PC-9 (cell line): ENCODE measurements at places on chromosomes 16 and 17. TPM values are rescaled to one million over a fixed set of nuclear protein-coding genes. Genes with fewer than 3 reads are reported as not detected.

Gene EVPLL
- 3.7 and 5.7 TPM in 2 replicates for total RNA-seq

Gene SLC52A1
- 0.28 and 0.48 TPM in 2 replicates for total RNA-seq

Gene KRTAP2-1
- total RNA-seq = not detected in 2 replicates

Gene SYT17
- total RNA-seq = 36.6 and 45.2 TPM in 2 replicates

Gene WFIKKN1
- total RNA-seq = 6.9 and 9.2 TPM in 2 replicates

Gene SGCA
- total RNA-seq = not detected in 2 replicates

Gene ZFPM1
- total RNA-seq = 19.7 and 20.0 TPM in 2 replicates

Gene TEX14
- 0.28 and 0.55 TPM in 2 replicates for total RNA-seq

Gene RBFOX1
- total RNA-seq = not detected in 2 replicates

Gene HYDIN
- total RNA-seq = 25.9 and 31.0 TPM in 2 replicates

Gene SPATA32
- 0.35 and 0.48 TPM in 2 replicates for total RNA-seq

Gene ZNF18
- total RNA-seq = 6.3 and 7.0 TPM in 2 replicates

Gene NMT1
- 103 and 132 TPM in 2 replicates for total RNA-seq

Gene TANGO6
- 4.7 and 5.8 TPM in 2 replicates for total RNA-seq

Gene SNTB2
- 30.3 and 33.8 TPM in 2 replicates for total RNA-seq

Gene TP53TG3B
- not detected in 2 replicates for total RNA-seq

Gene RHBDF1
- 51.4 and 62.9 TPM in 2 replicates for total RNA-seq

Gene RUNDC3A
- not detected in 2 replicates for total RNA-seq

Gene KCNG4
- not detected in 2 replicates for total RNA-seq

Gene IGF2BP1
- 56.5 and 57.4 TPM in 2 replicates for total RNA-seq

Gene PLLP
- total RNA-seq = 1.8 and 2.8 TPM in 2 replicates

Gene NPIPB13
- 24.6 and 30.6 TPM in 2 replicates for total RNA-seq

Gene HBM
- total RNA-seq = not detected in 2 replicates

Gene NACA2
- total RNA-seq = not detected in 2 replicates

Gene IRX3
- total RNA-seq = 13.1 and 16.0 TPM in 2 replicates

Gene ERCC4
- 13.5 and 17.4 TPM in 2 replicates for total RNA-seq

Gene SSTR5
- not detected in 2 replicates for total RNA-seq

Gene DUS1L
- 138 and 175 TPM in 2 replicates for total RNA-seq

Gene AHSP
- total RNA-seq = not detected in 2 replicates

Gene SMIM36
- total RNA-seq = not detected in 2 replicates

Gene ASPA
- total RNA-seq = not detected in 2 replicates

Gene ACSM2A
- total RNA-seq = not detected in 2 replicates

Gene SOCS1
- total RNA-seq = 4.6 and 6.7 TPM in 2 replicates

Gene RNU2-1
- 4,274 and 6,356 TPM in 2 replicates for total RNA-seq

Gene OR3A3
- total RNA-seq = not detected in 2 replicates

Gene ALOX15B
- total RNA-seq = not detected in 2 replicates

Gene ZSCAN10
- 0.23 TPM in 1 of 2 replicates, not detected in the other for total RNA-seq

Gene HOXB6
- 27.9 and 30.7 TPM in 2 replicates for total RNA-seq

Gene MED9
- total RNA-seq = 14.6 and 15.8 TPM in 2 replicates

Gene NUPR1
- total RNA-seq = 17.3 and 21.3 TPM in 2 replicates

Gene RGS11
- total RNA-seq = not detected in 2 replicates
